ENCODE measurements at places on chromosomes 1 and 21.

DNA sequence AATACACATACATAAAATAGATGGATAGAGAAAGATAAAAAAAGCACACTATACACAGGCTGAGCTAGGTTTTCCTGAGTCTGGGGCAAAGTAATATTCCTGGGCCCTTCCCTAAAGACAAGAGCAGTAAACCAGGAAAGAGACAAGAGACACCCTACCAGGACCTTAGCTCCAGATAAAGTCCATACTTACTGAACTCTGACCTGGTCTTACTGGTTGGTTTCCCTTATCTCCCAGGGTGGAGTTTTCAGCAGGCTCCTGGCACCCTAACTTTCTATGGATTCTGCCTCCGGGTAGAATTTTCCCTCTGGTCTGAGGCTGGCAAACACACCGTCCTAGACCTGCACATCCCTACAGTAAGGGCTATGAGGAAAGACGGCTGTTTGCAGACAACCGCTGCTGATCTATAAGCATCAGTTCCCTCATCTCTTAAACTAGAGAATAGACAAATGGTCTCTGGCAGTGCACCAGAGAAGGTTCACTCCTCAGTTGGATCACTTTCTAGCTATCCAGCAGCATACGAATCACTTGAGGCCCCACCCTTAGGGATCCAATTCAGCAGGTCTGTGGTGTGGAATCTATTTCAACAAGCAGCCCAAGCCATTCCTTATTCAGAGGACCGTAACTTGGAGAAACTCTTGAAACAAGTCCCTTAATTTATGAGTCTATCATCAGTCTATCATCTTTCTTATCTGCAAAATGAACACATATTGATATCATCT lies 52.0 kb downstream of the ARHGEF11 start:
- DNase-seq = no peak

DNA sequence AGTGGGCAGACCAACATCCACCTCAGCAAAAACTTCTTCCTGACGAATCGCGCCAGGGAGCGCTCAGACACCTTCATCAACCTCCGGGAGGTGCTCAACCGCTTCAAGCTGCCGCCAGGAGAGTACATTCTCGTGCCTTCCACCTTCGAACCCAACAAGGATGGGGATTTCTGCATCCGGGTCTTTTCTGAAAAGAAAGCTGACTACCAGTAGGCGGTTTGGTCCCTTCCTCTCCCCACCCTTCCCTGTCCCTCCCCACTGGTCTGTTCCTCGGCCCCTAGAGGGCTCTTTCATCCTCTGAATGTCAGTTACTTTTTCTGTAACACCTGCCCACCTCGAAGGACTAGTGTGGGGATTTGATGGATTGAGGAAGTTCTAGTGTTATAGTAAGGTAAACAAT lies 46.9 kb downstream of the CAPN2 start:
- no peak for DNase-seq

GRCh38 chr1:245153552-245154428 lies 995 bp upstream of the KIF26B start:
- DNase-seq = no peak

GRCh38 chr21:25845729-25846256 lies 111.0 kb downstream of the GABPA start:
- no peak for DNase-seq

DNA sequence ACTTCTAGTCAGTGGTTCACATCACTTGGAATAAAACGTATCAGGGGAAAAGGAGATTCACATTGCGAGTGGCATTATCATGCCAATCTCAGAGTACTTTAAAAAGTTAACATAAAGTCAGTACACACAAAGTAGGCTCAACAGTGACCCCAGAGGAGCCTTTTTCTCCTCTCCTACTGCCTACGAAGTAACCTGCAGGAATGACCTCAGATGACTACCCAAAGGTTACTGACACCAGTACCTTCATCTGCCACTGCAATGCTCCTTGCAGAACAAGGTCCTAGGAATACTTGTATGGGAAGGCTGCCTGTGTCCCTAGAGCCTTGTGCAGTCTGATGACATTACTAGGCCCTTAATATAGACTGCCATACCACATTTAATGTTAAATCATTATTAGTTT lies 389.8 kb upstream of the LYPLAL1 start:
- no peak for DNase-seq

DNA sequence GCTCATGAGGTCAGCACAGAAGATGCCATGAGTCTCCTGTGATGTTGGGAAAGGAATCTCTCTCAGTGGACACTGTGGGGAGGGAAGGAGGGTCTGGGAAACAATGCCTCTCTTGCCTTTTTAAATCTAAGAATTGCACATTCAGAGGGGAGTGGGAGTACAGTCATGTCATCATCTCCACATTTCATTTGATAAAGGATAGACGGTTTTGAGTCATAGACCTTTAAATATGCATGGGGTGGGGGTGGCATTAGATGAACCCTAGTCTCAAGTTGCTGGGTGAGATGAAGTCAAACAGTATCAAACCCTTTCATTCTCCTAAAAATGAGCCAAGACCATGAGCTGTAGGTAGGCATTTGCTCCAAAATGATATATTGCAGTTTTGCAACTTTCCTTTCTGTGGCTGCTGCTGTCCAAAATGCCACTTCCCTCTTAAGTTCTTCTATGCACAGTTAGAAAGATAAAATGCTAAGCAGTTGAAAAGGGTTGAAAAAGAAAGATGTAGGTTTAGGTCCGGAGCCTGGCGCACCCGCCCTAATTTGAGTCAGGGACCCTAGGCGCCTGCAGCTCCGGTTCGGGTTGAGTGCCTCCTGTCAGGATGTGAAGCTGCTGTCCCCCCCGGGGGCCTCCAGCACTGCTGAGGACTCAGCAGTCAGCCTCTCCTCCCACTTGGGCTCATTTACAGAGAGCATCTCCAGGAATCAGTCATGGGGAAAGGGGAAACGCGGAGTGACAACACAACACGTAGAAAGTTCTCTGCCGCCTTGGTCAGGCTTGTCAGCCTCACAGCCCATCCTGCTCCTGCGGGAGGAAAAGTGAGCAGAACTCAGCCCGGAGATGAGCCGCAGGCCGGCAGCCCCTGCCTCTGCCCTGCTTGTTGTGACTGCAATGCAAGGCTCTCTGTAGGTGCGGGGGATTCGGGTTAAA lies 479.3 kb upstream of the RUNX1 start:
- peak; percentile 47 for DNase-seq

GRCh38 chr1:10217748-10218441 lies 7.5 kb downstream of the KIF1B start:
- DNase-seq = no peak

DNA sequence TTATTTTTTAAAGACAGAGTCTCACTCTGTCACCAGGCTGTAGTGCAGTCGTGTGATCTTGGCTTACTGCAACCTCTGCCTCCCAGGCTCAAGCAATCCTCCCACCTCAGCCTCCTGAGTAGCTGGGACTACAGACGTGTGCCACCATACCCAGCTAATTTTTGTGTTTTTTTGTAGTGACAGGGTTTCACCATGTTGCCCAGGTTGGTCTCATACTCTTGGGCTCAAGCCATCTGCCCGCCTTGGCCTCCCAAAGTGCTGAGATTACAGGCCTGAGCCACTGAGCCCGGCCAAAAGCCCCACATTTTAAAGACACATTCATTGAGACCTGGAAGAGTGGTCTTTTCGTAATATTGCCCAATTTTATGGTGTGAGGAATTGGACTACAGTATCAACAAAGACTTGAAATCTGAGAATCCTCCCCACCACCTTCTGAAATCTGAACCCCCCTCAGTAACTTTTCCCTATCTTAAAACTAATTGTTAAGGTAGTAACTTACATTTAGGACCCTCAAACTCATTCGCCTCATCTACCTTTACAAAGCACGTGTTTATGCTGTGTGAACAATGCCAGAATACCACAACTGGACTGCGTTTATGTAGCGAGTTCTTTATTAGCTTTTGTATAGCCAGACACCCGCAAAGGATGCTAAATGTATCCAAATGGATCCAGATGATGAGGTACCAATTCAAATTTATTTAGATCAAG lies 2.7 kb downstream of the ERRFI1 start:
- no peak for DNase-seq

DNA sequence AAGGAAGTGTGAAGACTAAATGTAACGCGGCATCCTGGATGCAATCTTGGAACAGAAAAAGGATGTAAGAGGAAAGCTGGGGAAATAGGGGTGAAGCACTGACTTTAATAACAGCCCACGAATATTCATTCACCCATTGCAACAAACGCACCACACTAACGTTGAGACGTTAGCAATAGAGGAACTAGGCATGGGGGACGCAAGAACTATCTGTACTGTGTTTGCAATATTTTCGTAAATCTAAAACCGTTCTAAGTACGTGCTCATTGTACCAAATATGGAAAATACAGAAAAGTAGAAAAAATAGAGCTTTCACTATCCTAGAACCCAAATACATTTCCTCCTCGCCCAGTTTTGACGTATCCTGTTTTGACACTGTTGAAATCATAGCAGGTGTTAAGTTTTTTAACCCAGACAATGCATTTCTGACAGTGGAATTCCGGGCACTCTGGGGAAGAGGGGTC lies 3.9 kb downstream of the LAPTM5 start:
- no peak for DNase-seq

DNA sequence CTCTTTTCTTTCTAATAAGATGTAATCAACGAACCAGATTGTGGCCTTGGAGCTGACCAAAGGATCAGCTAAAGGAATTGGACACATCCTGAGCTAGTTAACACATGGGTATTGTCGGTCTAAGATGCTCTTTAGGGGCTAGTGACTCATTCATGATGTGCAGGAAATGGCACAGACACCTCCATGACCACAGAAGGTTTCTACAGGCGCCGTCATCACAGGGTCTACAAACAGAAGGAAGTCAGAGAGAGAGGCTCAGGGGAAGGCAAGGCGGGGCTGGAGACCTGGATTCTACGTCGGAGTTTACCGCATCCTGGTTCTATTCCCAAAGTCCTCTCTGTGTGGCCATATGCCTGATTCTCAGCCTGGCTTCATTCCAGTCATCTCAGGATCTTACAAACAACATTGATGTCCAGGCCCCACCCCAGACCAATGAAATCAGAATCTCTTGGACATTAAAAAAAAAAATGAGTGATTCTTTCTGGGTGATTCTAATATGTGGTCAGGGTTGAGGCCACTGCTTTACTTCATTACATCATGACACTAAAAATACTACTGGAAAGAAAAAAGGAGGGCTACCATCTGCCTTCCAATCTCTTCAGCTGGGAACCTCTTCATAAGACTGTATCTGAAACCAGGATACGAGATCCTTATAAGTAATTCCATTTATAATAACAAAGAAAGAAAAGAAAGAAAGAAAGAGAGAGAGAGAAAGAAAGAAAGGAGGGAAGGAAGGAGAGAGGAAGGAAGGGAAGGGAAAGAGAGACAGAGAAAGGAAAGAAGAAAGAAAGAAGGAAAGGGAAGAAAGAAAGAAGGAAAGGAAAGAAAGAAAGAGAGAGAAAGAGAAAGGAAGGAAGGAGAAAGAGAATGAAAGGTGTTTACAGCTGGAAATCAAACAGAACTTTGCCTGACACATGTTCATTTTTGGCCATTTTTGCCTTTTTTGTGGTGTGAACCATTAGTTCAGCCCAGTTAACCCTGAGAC lies 11.6 kb upstream of the KCNJ15 start:
- DNase-seq = peak; percentile 52

GRCh38 chr21:32108566-32108965 lies 170.3 kb downstream of the MIS18A start:
- no peak for DNase-seq

DNA sequence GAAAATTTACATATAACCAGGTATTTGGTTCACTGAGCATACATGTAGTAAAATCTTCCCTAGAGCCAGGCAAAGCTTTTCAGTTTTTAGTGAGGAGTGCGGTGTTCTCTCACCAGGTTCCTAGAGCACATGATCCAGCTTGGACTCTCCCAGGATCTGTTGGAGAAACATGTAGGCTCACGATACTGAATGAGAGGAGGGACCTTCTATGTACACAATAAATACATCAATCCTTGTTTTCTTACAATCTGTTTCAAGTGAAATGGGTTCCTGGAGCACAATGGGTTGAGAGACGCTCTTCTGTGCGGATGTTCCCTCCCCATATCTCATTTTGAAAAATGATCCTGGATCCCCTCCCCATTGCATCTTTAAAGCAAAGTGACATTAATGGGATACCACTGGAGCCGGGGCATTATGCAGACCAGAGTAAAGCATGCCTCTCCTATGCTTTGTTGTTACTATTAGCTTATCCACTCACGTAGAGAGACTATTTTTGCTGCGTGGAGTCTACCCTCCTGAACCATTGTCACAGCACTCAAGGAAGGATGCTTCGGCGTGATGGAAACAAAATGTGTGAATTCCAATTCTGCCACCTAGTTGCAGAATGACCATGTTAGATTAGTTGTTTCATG lies 19.3 kb downstream of the SMYD2 start:
- DNase-seq = no peak

DNA sequence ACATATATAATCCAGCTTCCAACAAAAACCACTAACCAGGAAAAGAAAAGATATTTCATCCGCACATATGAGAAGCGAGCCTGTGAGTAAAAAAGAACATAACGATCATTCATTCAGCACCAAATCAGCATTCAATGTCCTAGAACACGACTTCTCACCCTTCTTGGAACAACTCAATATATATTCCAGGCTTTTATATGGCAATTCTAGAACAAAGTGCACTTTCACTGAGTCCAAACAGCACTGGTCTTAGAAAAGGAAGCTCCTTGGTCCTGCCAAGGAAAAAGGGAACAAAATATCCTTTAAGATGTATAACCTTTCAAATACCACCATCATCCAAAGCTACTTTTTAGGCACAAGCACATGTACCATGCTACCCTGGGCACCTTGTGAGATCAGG lies 44.5 kb downstream of the RPL5 start:
- no peak for DNase-seq

- peak; percentile 13 for DNase-seq
Observed at GRCh38 chr1:212488436-212489283, 55.9 kb downstream of the NENF start.

- peak; percentile 25 for DNase-seq
Observed at GRCh38 chr1:171740987-171741871, 636 bp downstream of the VAMP4 start.

- DNase-seq = no peak
Observed at GRCh38 chr1:55584526-55585401, 369.6 kb upstream of the USP24 start.

All from activated T-cell treated with anti-CD3 and anti-CD28 coated beads for 48 hours (primary cell).